ENCODE measurements at places on chromosomes 12 and 14.

- DNase-seq, result no peak
These were observed 281.4 kb downstream of the FLRT2 start for GRCh38 chr14:85811340-85811739.

DNA sequence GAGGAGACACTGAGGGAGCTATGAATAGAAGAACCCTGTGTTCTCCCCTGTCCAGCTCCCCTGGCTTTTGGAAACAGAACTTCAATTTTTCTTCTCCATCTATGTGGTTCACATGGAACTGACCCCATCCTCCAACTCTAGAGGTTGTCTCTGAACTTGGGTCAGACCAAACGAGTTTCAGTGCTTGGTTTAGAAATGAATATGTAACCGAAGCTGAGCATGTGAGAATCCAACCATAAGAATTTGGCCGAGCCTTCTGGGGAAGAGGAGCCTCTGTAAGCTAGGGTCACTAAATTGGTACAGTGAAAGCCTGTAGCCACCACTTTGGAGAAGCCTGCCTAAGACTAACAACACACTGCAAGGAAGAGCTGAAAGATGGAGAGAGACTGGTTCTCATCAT lies 464.4 kb downstream of the ZFP36L1 start:
- no peak for DNase-seq

- no peak for DNase-seq
These were observed 13.4 kb upstream of the SMOC1 start for GRCh38 chr14:69865701-69866365.

DNA sequence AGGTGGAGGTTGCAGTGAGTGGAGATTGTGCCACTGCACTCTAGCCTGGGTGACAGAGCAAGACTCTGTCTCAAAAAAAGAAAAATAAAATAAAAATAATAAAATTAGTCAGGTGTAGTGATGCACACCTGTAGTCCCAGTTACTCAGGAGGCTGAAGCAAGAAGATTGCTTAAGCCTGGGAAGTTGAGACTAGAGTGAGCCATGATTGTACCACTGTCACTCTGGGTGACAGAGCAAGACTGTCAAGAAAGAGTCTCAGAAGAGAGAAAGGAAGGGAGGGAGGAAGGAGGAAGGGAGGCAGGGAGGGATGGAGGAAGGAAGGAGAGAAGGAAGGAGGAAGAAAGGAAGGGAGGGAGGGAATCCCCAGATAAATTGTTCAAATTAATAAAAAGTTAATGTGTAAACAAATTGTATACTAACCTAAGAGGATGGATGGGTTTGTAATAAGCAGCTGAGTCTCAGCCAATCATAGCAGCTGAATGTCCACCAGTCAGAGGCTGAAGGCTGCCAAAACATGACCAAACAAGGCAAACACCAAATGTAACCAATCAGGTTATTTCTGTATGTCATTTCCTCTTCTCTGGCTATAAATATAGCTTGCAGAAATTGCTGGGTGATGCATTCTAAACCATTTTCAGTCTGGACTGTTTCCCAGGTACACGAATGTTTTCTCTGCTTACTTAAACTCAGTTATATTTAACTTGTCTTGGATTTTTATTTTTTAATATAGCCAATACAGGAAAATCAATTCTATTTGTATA lies 6.1 kb upstream of the CDCA4 start:
- DNase-seq, result no peak

- DNase-seq, result no peak
These were observed 482.8 kb downstream of the MED13L start for GRCh38 chr12:115794659-115795081.
